ENCODE measurements at places on chromosomes 7 and 10.

GRCh38 chr7:110988890-110989501, 101.9 kb upstream of the LRRN3 start:
- no peak for DNase-seq

DNA sequence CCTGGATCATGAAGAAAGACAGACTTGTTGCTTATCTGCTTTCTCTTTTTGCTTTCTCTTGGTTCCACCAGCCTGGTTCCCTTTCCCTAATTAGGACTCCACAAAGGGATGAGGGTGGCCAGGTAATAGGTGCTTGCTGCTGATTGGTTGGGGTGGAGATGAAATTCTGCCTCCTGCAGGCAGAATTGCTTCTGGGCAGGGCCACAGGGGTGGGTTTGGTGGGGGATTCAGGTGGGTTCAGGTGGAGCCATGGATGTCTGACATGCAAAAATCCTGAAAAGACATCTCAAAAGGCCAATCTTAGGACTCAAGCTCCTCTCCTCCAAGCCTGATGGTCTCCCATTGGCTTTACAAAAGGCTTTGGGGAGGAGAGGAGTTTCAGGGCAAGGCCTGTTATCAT, 25.4 kb upstream of the ACHE start:
- DNase-seq: no peak

- DNase-seq: no peak
These were observed 112.6 kb downstream of the AUTS2 start for GRCh38 chr7:69710768-69711438.

DNA sequence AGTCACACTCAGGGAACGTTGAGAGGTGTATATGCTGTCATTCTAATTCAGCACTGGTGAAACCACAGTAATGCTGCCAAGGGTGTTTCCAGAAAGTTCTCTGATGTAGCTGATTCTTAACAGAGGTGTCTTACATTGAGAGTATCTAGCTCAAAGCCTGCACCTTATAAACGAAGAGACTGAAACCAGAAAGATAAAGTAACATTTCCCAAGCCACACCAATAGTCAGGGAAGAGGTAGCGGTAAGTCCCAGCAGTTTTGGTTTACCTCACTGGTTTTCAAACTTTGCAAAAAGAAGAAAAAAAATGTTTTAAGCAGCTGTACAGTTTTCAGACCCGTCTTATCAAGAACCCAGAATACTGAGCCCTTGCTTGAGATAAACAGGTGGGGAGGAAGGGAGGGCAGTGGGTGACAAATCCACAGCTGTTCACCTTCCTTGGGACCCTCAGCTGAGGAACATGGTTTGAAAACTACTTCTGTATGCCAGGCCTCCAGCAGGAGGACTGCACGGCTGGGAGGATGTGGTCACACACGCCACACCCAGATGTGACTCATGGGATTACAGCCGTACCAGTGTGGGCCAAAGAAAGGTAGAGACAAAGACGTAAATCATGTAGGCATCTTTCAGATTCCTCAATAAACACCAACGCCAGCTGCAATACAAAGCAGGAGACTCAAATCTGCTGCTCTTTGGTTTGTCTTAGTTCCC, 63.9 kb upstream of the GSDME start:
- DNase-seq: peak; percentile 53

DNA sequence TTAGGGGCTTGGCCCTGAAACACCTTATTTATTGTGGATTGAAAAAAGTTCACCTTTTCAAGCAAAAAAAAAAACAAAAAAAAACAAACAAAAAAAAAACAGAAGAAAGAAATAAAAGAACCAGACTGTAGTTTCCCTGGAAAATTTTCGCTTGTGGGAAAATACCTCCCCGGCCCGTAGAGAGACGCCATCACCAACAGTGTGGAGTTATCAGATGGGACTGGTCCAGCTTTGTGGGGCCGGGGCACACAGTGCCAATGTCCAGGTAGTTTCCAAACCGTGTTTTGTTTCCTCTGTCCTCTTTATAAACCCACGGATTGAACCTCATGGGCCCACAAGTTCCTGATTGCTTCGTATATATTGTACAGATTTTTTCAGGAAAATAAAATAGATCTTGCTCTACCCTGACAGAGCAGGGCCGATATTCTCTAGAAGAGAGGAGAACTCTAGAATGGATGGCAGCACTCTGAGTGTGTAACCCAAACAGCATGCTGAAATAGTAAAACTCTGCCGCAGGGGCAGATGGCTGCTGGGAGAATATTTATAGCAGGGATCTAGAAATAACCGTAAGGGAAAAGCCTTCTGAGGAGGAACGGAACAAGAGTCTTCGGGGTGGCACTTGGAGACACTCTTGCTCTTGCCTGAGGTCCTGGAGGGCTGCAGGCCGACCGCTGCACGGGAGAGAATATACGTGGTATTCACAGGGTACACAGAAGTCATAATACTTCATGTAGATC, 241.0 kb downstream of the FRMD4A start:
- no peak for DNase-seq

- no peak for DNase-seq
These were observed 37.6 kb downstream of the OAT start for GRCh38 chr10:124381011-124381611.

- DNase-seq: no peak
These were observed 27.1 kb upstream of the TTYH3 start for GRCh38 chr7:2604608-2605174.

GRCh38 chr10:71881647-71882355, 30.8 kb upstream of the PSAP start:
- DNase-seq: no peak
